Astrocyte of the cerebellum (primary cell): ENCODE measurements at places on chromosomes 6 and 20.
A peak's percentile ranks its signal among the peaks of the same experiment; 100 is the strongest.

- peak; percentile 31 for DNase-seq
These were observed 203.2 kb downstream of the RPS12 start for GRCh38 chr6:133017581-133017980.

GRCh38 chr6:17601386-17601703, 1.2 kb downstream of the FAM8A1 start:
- no peak for DNase-seq

GRCh38 chr20:17823409-17824144, 123.8 kb downstream of the BANF2 start:
- DNase-seq = no peak

DNA sequence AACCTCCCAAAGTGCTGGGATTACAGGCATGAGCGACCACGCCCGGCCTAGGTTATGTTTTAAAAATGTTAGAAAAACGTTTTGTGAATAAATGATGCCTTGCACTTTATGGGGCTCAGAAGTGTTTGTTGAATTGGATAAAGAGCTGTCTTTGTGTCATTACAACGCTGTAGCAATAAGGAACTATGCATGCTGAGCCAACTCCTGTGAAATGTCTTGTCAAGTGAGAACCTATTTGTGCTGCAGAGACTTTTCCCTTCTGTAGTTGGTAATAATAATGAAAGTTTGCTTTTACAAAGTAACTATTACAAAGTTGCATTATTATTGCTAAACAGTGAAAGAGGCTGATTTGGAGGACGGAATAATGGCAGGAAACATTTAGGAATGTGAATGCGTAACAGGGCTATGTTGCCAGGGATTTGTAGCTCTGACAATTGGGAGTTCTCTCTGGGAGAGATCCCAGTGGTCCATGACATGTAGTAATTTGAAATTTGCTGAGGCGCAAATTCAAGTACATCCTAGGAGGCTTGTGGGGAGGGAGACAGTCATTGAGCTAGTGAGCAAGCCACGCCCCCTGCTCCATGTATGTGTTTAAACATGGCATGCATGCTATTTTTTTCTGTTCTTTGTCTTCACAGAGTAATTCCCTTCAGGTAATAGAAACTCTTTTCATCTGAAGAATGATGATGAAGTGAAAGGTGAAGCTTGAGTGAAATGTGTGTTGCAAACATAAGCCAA, 16.8 kb upstream of the BICRAL start:
- no peak for DNase-seq

DNA sequence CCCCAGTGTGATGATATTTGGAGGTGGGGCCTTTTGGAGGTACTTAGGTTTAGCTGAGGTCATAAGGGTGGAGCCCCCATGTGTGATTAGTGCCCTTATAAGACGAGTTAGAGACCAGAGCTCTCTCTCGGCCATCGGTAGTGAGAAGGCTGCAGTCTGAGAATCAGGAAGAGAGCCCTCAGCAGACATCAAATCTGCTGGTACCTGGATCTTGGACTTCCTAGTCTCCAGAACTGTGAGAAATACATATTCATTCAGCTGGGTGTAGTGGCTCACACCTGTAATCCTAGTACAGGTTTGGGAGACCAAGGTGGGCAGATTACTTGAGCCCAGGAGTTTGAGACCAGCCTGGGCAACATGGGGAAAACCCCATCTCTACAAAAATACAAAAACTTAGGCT, 48.7 kb upstream of the DDR1 start:
- no peak for DNase-seq

GRCh38 chr6:100881707-100882040, 545 bp upstream of the ASCC3 start:
- DNase-seq = no peak

DNA sequence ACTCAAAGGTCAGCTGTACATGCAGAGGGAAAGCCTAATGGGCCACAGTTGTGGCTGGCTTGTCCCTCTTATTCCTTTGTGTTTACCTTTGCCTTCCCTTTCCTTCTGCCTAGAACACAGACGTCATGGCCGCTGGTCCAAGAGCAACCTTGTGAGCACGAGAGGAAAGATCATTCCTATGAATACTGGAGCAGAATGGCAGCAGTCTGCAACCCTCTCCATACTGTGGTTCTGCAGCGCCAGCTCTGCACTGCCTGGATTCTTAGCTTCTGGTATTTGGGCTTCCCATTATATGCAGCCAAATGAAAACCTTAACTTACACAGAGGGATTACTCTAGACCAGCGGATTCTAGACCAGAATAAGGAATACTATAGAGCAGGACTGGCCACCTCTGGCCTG, 12.4 kb downstream of the TBC1D7 start:
- DNase-seq = no peak

DNA sequence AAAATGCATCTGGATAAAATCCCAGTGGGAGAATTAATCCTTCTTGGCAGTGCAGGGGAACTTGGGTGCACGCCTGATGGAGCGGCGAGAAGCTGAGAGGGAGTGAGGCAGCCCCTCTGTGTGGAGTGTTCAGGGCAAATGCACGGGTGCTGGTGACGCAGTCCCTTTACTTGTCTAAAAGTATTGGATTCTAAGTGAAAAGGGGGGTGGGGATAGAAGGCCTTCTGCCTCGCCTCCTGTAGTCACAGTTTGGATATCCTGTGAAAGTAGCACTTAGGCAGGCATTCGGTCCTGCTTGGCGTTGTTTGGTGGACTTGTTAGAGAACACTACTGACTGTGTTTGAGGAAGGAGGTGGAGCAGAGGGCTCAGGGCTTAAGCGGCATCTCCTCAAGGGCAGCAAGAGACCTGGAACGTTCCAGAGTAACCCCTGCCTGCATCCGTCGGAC, 39.3 kb downstream of the PHACTR3 start:
- DNase-seq = no peak

DNA sequence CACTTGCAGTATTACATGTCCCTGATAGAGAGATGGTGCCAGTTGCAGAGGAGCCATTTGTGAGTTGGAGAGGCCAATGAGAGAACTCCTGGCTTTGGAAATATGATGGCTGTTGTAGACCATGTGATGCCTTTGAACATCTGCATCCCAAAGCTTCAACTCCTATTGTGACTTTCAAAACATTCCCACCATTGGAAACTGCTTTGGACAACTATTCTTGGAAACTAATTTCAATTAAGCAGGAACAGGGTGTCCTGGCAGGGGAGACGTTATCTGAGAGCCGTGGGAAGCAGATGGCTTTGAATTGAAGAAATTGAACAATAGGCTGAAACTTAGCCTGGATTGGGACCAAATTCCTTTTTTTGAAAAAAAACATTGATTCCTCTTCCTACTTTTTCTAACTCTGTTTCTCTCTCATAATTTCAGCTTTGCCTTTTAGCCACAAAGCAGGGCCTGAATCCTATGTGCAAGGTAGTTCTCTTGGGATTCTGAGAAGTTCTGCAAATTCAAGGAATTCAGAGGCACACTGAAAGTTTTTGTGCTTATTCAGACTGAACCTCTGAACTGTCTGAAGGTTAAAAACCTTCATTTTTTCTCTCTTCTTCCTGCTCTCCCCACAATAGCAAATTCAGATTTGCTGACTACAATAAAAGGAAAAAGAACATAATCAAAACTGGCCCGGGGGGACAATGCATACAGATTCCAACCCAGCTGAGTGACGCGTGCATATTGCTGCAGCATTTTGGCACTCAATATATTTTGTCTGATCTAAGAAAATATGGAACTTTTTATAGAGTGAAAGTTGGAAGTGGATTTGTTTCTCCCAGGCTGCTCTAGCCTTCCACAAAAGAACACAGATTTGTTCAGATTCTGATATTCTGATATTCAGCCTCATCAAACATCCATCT, 720.4 kb upstream of the CHD6 start:
- no peak for DNase-seq

- no peak for DNase-seq
These were observed 60.5 kb upstream of the BHLHE23 start for GRCh38 chr20:63067266-63067635.

DNA sequence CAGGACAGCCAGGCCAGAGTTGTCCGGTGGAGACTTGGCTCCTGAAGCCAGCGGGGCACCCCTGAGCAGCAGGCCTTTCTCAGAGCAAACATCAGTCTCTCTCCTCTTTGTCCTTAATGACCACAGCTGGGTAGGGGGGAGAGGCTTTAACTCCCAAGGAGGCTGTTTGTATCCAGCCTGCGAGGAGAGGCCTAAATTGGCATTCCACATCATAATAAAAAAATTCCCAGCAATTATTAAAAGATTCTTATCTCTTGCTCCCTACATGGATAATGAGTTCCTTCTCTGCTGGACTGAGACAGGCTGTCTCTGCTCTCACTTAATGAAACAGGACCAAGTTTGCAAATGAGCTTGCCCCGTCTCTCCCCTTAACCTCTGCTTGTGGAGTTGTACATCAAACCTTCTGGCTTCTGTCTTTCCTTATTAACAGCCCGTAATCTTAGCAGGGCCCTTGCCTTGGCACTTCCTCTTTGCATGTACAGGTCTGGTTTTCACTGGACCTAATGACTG, 838.2 kb downstream of the MAFB start:
- DNase-seq = no peak

DNA sequence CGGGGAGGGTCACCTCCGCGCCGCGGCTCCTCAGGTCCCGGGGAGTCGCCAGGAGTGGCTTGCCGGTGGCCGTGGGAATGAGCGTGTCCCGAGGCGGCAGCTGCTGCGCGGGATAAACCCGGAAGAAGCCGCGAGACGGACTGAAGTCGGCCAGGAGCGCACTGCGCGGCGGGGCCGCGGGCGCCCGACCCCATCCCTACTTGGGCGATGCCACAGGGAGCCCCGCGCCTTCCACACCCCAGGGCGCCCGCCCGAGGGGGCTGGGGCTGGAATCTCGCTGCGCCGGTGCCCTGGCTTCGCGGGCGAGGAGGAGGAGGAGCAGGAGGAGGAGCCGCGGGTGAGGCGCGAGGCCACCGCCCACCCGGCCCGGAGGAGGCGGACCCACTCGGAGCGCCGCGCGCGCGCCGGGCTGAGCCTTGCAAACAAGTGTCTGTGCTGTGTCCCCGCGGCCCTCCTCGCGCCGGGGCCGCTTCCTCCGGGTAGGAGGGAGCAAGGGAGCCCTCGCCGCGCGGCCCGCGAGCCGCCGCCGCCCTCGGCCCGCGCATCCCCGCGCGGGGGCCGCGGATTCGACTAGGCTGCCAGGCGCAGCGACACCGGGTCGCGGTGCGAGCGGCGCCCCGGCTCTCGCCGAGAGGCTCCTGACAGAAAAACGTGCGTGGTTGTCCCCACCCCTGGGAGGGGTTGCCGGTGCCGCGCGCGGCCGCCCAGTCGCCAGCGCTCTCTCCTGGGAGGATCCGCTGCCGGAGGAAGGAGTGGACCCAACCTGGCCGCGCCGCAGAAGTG, at the start of gene ZDHHC14:
TSS of gene ZDHHC14 (plus strand) at position 412 of the 783 bp plus-strand sequence.
- DNase-seq = peak; percentile 32

- DNase-seq = no peak
These were observed 191.7 kb upstream of the PMEPA1 start for GRCh38 chr20:57901526-57901925.

DNA sequence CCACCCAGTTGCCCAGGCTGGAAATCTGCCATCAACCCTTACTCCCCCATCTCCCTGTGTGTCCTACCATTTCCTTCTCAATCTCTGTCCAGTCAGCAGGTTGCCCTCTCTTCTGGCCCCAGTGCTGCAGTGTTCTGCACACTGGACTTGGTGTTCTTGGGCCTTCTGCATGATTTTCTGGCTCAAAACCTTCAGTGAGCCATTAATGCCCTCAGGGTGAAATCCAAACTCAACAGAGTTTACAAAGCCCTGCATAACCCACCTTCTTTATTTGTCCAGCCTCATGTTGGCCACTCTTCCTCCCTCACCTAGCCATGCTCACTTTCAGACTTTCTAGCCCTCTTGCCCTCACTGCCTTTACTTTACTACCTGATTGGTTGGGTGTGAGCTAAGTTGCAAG, 5.0 kb upstream of the GSTA3 start:
- DNase-seq = no peak

DNA sequence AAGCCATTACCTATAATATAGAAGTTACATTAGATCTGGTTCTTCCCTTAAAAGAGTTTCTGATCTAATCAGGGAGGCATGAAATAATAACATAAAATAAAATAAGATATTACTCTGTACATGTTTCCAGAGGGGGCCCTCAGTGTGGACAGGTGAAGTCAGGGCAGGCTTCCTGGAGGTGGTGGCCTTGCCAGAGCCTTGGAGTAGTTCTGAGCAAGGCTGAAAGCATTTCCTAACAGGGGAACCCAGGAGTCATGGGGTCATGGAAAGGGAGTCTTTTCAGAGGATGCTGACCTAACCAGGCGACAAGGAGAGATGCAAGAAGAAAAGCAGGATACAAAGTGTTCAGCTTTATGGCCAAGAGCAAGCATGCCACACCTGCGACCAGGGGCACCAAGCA, 471.3 kb upstream of the AGPAT4 start:
- DNase-seq = no peak

DNA sequence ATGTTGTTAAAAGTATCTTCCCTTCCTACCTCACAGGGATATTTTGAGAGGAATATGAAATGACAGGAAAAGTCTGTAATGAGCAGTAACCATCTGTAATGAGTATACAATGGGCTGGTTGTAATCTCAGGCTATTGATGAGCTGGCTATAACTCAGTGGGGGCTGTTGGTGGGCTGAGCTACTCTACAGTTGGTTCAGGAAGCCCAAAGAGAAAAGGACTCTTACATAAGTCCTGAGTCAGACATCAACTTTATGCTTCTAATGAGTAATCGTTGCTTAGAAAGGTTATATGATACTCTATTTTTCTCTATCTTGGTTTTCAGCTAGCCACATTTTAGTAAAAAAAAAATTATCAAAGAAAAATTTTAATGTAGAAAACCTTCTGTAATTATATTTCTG, 26.4 kb downstream of the ZNF391 start:
- no peak for DNase-seq

- DNase-seq = no peak
These were observed 69.2 kb downstream of the MTFR2 start for GRCh38 chr6:136180704-136181511.

DNA sequence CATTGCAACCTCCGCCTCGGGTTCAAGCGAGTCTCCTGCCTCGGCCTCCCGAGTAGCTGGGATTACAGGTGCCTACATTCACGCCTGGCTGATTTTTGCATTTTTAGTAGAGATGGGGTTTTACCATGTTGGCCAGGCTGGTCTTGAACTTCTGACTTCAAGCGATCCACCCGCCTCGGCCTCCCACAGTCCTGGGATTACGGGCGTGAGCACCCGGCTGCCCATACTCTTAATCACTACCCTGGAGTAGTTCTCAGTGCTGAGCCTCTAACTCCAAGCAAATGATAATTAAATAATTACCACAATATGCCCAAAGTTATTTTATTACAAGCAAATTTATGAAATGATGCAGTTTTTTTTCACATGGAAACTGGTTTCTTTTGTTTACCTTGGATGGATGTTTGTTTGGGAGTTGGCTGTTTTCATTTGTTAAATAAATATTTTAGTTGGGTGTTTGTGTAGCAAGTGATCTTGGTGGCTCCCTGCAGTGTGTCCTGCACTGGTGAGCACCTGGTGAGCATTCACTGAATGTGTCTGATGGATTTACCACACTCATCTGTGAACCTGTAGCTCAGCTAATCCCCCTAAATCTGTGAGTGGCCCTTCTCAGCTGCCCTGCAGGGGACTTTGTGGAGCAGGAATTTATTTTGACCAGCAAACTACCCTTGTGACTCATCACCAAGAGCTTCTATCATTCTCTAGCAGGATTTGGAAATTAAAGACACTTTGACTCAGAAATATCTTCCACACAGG, 36.9 kb downstream of the UTRN start:
- no peak for DNase-seq

GRCh38 chr6:146593986-146594385, 4.8 kb upstream of the ADGB start:
- no peak for DNase-seq

GRCh38 chr6:18350712-18351111, 36.4 kb upstream of the RNF144B start:
- DNase-seq = no peak
